NCI-H1105 treated with DMSO at 0.1 percent for 48 hours (cell line): ENCODE measurements at places on chromosomes 3 and 15.

- DNase-seq, result no peak
Observed at GRCh38 chr3:155984791-155985417, 114.5 kb downstream of the GMPS start.

GRCh38 chr3:31448035-31448881, 84.5 kb upstream of the STT3B start:
- DNase-seq, result no peak

DNA sequence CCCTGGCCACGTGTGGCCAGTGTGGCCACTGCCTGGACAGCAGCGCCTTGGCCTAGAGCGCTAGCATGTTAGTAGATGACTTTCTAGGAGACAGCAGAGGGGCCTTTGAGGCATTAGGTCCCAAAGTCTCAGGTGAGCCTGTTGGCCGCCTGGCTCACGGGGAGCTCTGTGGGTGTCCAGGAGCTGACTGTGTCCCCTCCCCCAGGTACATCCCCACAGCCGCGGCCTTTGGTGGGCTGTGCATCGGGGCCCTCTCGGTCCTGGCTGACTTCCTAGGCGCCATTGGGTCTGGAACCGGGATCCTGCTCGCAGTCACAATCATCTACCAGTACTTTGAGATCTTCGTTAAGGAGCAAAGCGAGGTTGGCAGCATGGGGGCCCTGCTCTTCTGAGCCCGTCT, 17.0 kb downstream of the SEC61A1 start:
- no peak for DNase-seq

GRCh38 chr3:153145454-153145853, 16.6 kb upstream of the RAP2B start:
- no peak for DNase-seq

DNA sequence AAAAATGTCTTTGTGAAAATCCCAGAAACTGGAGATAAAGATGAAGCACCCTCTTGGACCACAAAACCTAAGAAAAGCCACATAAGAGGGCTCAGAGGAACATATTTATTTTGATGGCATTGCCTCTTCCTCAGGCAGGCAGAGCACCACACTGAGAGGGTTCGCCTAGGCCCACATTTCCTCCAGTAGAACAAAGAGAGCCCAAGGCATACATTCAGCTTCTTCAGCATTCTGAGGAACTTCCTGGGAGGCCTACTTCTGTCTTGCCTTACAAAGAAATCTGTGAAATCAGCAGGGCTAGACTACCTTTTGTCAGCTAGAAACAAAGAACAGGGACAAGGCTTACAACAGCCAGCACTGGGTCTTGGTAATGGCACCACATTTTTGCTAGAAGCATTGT, 1325.3 kb downstream of the SI start:
- DNase-seq, result no peak

GRCh38 chr3:23805210-23805632, 534 bp upstream of the UBE2E1 start:
- no peak for DNase-seq

- DNase-seq, result no peak
Observed at GRCh38 chr15:101143321-101143720, 108.5 kb downstream of the CHSY1 start.

DNA sequence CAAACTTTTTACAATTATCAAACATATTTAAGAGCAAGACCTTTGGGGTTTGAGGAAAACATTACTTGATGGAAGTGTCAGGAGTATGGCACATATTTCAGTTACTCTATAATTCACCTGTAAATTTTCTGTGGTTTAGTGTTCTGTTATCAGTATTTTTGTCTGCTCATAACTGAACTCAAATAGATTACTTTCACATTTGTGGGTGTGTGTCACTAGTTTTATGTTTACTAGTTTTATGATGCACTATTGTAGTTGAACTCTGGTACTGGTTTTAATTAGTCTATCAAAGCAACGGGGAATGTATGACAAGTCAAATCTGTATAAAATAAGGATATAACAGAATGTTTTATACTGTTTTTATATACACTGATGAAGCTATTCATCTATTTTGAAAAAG, 27.2 kb downstream of the OXSM start:
- no peak for DNase-seq

DNA sequence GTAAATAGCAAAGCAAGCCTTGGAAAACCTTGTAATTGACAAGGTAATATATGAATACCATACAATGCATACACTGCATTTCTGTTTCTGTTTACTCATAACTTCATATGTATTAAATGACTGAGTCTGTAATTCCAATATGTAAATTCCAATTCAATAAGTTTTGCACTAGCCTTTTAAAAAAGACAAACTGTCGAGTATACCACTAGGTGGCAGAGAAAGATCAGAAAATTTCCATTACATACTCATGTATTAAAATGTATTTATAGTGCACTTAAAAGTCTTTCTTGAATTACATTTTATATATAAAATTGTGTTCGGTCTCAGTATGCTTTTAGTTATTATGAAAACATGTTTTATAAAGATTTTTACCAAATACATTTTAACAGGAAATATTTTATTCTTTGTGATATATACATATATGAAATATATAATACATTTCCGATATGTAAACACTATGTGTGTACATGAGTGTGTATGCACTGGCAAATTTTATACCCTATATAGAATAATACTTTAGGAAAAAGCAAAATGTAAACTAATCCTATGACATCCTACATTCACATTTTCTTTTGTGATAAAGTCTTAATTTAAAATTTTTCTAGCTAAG, 216.8 kb downstream of the VGLL3 start:
- DNase-seq, result peak; percentile 34

DNA sequence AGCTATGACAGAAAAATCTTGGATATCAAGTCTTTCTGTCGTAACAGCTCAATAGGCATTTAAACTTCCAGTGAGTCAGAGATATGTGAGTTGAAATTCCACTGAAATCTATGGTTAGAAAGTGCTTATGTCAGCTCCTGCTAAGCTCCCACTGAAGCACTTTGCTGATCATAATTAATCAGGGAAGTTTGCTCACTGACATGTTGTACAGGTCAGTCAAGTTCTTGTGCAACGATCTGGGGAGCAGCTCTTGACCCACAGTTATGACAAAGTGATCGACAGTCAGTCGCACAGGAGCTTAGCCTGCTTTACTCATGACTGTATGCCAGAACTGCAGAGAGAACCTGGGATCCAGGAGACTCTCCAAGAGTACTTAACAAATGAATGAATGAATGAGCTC, 453.5 kb downstream of the SOX2 start:
- no peak for DNase-seq

DNA sequence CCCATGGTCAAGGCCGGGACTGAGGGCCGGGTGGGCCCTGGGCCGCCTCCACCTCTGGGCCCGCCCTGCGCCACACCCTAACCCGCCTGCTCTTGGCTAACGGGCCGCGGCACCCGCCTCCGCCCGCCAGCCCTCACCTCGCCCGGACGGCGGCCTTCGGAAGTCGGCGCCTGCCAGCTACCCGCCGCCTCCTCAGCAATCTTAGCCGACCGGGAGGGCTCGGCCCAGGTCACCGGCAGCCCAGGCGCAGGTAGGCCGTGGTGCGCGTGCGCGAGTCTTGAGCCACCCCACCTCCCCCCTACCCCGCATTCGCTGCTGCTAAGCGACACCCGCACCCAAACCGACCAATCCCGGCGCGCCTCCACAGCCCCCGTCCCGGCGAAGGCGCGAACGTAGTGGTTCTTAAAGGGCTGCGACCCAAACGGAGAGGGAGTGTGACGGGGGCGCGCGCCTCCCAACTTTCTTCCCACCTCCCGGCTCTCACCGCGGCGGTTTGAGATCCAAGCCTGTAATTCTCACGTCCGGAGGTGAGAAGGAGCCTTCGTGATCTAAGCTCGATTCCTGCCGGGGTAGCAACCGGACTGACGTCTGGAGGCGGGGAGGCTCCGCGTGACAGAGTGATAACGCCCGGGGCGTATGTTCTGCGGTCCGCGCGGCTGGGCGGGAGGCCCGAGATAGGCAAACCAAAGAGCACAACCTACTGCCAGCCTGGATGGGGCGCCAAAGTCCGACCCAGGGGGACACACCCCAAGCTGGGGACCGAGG, at the start of gene SEC22C:
Gene SEC22C (minus strand): TSS at position 259 of the 765 bp plus-strand sequence. CDS start 12,921 bp downstream, outside the sequence.
- peak; percentile 85 for DNase-seq

- no peak for DNase-seq
Observed at GRCh38 chr15:89551550-89551949, 23.7 kb upstream of the TICRR start.
